ENCODE measurements at places on chromosomes 11 and 22.
A peak's percentile ranks its signal among the peaks of the same experiment; 100 is the strongest.

GRCh38 chr11:113296447-113297205 lies 17.8 kb upstream of the TTC12 start:
- H3K4me3 ChIP-seq = no peak overlapping the region
- H3K36me3 ChIP-seq = no peaks in the 10 kb centered on the region
- DNase-seq = no peak
- no peak overlapping the region for H3K27ac ChIP-seq
- H3K4me1 ChIP-seq = no peaks in the 10 kb centered on the region
- H3K27me3 ChIP-seq = no peaks in the 10 kb centered on the region

- H3K4me1 ChIP-seq = no peaks in the 10 kb centered on the region
- H3K36me3 ChIP-seq = no peaks in the 10 kb centered on the region
- H3K27ac ChIP-seq = no peak overlapping the region
Observed at GRCh38 chr11:116438651-116439360, 334.0 kb downstream of the BUD13 start.

DNA sequence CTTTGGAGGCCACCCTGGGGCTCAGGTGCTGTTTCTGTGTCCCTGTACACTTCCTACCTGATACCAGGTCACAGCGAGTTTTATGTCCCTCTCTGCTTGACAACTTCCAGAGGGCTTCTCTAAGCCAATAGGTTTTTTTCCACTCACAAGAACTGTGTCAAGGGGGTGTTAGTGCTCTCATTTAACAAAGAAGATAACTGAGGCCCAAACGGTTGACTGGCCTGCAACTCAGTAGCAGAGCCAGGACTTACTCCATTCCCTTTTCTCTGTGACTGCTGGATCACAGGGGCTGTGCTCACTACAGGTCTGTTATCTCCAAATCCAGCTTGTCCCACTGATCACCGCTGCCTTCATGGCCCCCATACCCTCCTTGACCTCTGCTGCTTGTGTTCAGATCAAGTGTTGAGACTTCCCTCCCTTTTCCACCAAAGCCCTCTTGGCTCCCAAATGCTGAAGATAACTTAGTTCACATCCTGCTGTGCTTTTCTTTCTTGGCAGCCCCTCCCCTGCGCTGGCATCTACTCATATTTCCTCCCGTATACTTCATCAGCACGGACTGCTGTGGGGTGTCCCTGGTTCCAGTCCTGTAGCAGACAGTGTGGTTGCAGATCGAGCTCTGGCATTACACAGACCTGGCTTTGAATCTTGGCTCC lies 41.3 kb downstream of the POU2F3 start:
- no peaks in the 10 kb centered on the region for H3K27me3 ChIP-seq
- H3K27ac ChIP-seq = no peak overlapping the region

GRCh38 chr11:14357881-14358728 lies 878 bp downstream of the RRAS2 start:
- no peaks in the 10 kb centered on the region for H3K27me3 ChIP-seq
- peaks cover 3% of the 10 kb centered on the region for H3K4me1 ChIP-seq
- H3K36me3 ChIP-seq = no peaks in the 10 kb centered on the region
- H3K4me3 ChIP-seq = peak overlapping the region; percentile 53
- H3K27ac ChIP-seq = no peak overlapping the region
- DNase-seq = no peak

DNA sequence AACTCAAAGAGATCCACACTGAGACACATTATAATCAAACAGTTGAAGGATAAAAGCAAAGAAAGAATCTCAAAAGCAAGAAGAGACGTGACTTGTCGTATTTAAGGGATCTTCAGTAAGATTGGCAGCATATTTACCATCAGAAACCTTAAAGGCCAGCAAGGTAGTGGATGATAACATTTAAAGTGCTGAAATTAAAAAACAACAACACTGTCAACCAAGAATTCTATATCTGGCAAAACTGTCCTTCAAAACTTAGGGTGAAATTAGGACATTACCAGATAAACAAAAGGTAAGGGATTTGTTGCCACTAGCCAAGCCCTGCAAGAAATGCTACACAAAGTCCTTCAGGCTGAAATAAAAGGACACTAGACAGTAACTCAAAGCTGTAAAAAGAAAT lies 11.0 kb upstream of the MUC5B start:
- no peak for DNase-seq
- H3K27ac ChIP-seq = no peak overlapping the region
- no peak overlapping the region for H3K4me3 ChIP-seq
- H3K4me1 ChIP-seq = no peaks in the 10 kb centered on the region
- no peaks in the 10 kb centered on the region for H3K36me3 ChIP-seq

GRCh38 chr11:19433367-19433766 lies 192.6 kb upstream of the E2F8 start:
- peaks cover 4% of the 10 kb centered on the region for H3K27me3 ChIP-seq
- no peak overlapping the region for H3K27ac ChIP-seq

DNA sequence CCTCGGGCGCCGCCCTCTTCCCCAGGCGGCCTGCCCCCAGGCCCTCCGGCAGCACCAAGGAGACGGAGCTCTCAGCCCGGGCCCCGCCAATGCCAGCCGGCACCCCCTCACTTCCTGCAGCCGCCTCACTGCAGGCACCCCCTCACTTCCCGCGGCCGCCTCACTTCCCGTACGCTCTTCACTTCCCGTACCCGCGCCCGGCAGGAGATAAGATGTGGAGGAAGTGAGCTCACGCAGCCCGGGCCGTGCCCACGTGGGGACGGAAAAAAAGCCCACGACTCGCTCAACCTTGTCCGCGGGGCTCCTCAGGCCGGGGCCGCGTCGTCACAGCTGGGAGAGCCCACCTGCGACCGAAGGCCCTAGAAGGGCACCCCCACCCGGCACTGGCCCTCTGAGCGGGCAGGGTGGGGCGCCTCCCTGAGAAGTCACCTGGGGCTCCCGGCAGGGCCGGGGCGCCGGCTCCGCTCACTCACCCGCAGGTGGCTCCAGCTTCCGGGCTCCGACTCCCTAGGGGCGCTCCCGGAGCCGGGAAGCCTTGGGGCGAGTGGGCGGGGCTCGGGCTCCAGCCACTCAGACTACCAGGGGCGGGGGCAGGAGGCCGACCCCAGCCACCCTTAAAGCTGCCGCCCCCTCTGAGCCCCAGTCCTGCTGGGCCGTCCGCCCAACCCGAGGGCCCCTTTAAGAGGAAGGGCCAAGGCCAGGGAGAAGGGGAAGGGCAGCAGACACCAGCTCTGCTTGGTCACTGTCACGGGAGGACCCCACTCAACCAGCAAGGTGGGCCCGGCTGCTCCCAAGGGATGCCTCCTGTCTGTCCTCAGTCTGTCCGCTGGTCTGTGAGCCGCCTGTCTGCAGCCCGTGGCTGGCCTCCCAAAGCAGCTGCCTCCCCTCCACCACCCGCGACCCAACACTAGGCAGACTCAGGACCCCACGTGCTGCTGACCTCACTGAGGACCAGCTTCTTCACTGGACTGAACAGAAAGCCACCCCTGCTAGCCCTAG lies 31.4 kb downstream of the PISD start:
- H3K27me3 ChIP-seq = no peaks in the 10 kb centered on the region
- peak; percentile 62 for DNase-seq
- H3K4me1 ChIP-seq = peaks cover 54% of the 10 kb centered on the region
- peak overlapping the region; percentile 70 for H3K4me3 ChIP-seq
- peaks cover 30% of the 10 kb centered on the region for H3K36me3 ChIP-seq
- peak overlapping the region; percentile 83 for H3K27ac ChIP-seq

GRCh38 chr22:44532552-44532951 lies 34.5 kb upstream of the RTL6 start:
- DNase-seq = peak; percentile 24
- no peak overlapping the region for H3K27ac ChIP-seq
- no peaks in the 10 kb centered on the region for H3K4me1 ChIP-seq
- no peak overlapping the region for H3K4me3 ChIP-seq
- no peaks in the 10 kb centered on the region for H3K36me3 ChIP-seq
- H3K27me3 ChIP-seq = no peaks in the 10 kb centered on the region

DNA sequence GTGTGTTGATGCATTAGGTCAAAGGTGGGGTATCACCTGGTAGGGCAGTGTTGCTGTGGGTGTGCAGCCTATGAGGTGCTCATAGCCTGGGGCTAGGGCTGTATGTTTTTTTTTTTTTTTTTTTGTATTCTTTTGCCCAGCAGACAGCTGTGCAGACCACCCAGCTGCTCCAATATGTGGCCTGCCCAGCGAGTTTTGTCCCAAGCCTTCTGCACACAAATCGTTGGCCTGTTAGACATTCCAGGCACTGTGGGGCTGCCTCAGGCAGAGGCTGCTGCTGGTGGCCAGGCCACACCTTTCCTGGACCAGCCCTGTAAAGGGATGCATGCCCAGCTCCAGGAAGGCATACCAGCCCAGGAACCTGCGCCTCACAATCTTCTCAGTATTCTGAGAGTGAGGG lies 348.5 kb downstream of the JRKL start:
- no peak for DNase-seq
- H3K27ac ChIP-seq = no peak overlapping the region
- H3K36me3 ChIP-seq = no peaks in the 10 kb centered on the region
- H3K4me1 ChIP-seq = no peaks in the 10 kb centered on the region
- H3K4me3 ChIP-seq = no peak overlapping the region

- H3K27me3 ChIP-seq = no peaks in the 10 kb centered on the region
- DNase-seq = peak; percentile 74
- H3K36me3 ChIP-seq = peaks cover 2% of the 10 kb centered on the region
Observed at GRCh38 chr11:63670433-63671321, 499 bp downstream of the ATL3 start.
